ENCODE measurements at places on chromosomes 11 and 22.

GRCh38 chr22:46352691-46353386, 17.3 kb downstream of the TRMU start:
- no peak for DNase-seq

- DNase-seq: no peak
These were observed 1.6 kb upstream of the ACY3 start for GRCh38 chr11:67651976-67652781.

GRCh38 chr11:126426106-126426505, 70.6 kb downstream of the ST3GAL4 start:
- no peak for DNase-seq

- DNase-seq: no peak
These were observed 1.1 kb downstream of the FXYD2 start for GRCh38 chr11:117823294-117823945.

DNA sequence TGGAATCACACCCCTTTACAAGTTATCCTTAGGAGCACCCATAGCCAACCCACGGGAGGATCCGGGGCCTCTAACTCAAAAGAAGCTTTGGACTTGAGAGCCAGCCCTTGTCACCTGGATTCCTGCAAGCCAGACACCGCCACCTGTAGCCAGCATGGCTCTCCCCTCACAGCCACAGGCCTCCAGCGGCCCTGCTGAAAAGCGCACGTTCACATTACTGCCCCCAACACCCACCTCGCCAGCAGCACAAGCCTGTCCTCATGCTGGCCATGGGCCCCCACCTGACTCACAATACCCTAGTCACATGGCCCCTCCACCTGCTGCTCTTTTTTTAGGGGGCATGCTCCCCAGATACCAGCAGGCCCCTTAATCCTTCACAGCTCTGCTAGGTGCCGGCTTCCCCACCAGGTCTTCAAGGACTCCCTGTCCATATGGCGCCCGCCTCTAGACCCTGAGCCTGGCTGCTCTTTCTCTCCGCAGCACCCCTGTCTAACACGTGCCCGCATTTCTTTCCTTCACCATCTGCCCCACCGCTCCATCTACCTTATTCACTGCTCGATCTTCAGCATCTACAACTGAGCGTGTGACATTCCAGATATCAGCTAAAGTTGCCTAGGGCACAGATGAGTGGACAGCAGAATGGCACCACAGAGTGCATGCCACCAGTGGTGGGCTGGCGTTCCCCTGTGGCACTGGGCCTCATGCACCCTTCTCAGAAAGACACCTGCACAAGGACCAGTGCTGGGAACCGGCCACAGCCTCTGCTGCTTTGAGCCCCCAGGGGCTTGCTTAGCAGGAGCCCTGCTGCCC, 6.6 kb downstream of the CARS1 start:
- DNase-seq: no peak

- DNase-seq: no peak
These were observed 1.8 kb upstream of the GDPD4 start for GRCh38 chr11:77303328-77303727.

DNA sequence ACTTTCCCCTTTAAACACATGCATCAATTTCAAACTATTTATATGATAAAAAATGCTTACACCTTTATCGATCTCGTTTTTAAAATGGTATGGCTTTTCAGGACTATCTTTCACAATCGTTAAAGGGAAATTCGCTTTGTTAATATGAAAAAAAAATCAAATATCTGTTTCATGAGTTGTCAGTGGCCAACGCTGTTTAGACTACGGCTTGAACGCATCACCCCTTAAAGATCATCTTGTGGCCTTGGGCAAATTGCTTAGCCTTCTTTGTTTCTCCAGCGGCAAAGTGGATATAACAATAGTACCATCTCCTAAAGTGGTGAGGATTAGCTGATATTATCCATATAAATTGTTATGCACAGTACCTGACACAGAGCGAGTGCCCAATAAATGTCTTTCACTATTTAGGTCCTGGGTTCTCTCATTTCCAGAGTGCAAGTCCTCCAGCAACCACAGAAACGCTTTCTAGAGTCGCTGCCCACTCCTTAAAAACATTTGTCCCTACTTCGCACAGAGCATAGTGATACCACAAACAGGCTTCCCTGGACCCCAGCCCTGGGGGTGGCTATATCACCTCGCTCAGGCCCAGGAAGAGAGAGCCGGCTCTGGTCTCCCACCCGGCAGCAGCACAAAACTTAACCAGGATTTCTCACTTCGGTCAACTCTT, 904 bp downstream of the SLC35F2 start:
- DNase-seq: no peak

DNA sequence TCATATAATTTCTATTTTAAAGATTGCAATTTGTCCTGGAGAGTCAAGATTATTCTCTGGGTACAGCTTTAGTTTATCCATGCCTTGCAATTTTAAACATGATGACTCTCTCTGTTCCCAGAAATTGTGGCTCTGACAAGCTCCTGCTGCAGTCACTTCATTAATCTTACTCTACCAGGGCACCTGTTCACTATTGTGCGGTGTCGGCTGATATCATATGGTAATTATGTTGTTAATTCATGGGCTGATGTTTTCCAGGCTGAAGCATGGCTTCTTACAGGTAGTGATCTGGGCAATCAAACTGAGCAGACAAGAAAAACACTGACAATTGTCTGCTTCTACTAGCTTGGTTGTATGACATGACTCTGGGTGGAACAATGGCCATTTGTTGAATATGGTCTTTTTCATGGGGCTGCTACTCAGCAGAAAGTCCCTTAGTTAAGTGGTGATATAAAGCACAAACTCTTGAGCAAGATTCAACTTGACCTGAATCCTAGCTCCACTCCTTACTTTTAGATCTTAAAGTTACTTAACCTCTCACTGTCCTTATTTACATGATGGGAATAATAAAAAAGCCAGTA, 230.7 kb downstream of the FAT3 start:
- DNase-seq: no peak

- no peak for DNase-seq
These were observed 1714.1 kb downstream of the LRRC4C start for GRCh38 chr11:39745401-39745800.

- DNase-seq: no peak
These were observed 10.2 kb upstream of the WEE1 start for GRCh38 chr11:9563196-9563730.

DNA sequence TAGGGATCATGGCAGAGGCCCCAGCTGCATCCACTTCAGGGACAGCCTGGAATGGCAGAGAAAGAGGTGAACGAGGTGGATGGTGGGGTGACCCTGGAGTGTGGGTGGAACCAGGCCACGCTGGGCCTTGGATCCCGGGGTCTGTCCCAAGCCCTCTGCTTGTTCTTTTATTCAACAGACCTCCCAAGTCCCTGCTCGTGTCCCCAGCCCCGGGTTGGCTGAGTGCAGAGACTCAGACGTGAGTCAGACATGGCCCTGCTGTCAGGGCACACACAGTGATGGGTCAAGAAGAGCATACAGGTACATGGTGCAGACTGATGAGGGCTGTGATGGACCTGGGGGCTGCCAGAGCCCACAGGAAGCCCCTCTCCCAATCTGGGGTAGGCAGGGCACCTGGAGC, 6.6 kb downstream of the ARHGAP8 start:
- no peak for DNase-seq

- no peak for DNase-seq
These were observed 123.6 kb downstream of the ARHGAP42 start for GRCh38 chr11:100810666-100811065.

GRCh38 chr11:119912229-119912628, 183.2 kb upstream of the NECTIN1 start:
- no peak for DNase-seq

GRCh38 chr22:20156611-20157429, 6.0 kb upstream of the CCDC188 start:
- peak; percentile 21 for DNase-seq

DNA sequence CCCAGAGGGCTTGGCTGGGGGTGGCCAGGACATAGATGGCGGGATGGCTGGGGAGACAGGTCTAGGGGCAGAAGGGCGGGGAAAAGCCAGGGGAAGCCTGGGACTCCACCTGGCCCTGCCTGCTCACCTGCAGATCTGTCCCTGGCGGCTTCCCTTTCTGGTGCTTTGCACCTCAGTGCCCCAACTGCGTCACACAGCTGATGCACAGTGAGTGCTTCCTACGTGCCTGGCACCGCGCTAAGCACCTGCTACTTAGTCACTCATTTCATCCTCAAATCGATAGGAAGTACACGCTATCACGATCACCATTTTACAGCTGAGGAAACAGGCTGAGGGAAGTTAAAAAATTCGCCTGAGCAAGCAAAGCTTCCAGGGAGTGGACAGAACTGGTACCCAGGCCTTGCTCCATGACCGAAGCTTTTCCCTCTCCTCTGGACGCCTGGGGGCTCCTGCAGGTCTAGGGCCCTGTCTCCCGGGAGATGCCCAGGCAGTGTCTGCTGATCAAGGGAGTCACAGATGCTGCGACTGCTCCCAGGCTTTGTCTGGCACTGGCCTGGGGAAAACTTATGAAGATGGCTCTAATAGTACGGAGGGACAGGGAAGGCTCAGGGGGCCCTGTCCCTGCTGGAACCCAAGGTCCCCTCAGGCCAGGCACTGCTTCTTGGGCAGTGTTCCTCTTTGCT, 63.0 kb upstream of the TTLL12 start:
- no peak for DNase-seq

DNA sequence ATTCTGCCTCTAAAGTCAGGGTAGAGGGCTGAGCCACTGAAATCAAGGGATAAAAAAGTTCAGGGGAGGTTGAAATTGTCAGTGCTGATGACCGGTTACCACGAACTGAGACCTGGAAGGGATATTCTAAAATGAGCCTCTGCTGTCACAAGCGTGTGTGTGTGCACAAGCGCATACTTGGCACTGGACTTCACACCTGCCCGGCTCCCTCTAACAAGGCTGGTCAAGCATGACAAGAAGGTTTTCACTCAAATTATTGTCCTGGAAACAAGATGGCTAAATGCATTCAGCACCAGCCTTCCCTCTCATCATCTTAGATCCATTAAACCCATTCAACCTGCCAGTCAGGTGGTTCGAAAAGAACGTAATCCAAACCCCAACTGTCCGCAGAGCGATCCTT, 54.8 kb upstream of the CECR2 start:
- no peak for DNase-seq

GRCh38 chr22:23608583-23608982, 23.5 kb downstream of the DRICH1 start:
- DNase-seq: no peak

DNA sequence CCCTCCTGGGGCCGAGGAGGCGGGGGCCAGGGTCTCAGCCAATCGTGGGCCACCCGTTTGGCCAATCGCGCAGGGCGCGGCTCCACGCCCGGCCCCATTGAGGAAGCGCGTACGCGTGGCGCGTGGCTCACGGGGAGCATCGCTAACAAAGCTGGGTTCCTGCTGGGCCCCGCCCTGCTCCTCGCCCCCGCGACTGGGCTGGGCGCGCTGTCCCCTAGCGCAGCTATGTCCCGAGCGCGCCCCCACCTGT, 614 bp upstream of the ASCL2 start:
- DNase-seq: no peak

- DNase-seq: no peak
These were observed 210.7 kb downstream of the DBX1 start for GRCh38 chr11:19949606-19950005.

DNA sequence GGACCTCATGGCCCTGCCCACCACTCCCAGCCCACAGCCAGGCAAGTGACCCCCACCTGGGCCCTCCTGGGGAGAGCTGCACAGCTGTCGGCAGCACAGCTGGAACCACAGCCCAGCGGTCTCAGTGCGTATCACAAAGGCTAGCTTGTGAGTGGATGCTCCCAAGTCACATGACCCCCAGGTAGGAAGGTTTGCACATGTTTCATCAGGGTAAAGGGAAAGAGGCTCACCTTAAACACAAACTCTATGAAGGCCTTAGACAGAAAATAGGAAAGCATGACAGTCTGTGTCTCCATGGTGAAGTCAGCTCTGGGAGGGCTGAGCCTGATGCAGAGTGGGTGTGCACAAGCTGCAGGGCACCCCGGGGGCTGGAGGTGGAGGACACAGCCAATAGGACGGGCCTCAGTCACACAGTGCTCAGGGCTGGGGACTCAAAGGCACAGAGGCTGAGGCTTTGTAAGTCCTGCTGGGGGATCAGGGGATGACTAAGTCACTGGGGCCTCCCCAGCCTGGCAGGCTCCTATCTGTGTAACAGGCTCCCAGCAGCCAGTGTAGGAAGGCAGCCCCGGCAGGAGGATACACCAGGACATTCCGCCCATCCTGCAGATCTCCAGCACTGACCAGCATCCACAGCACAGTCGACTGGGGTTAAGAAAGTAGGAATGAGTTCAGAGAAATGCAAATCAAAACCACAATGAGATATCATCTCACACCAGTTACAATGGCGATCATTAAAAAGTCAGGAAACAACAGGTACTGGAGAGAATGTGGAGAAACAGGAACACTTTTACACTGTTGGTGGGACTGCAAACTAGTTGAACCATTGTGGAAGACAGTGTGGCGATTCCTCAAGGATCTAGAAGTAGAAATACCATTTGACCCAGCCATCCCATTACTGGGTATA, 22.0 kb downstream of the CELSR1 start:
- DNase-seq: no peak

DNA sequence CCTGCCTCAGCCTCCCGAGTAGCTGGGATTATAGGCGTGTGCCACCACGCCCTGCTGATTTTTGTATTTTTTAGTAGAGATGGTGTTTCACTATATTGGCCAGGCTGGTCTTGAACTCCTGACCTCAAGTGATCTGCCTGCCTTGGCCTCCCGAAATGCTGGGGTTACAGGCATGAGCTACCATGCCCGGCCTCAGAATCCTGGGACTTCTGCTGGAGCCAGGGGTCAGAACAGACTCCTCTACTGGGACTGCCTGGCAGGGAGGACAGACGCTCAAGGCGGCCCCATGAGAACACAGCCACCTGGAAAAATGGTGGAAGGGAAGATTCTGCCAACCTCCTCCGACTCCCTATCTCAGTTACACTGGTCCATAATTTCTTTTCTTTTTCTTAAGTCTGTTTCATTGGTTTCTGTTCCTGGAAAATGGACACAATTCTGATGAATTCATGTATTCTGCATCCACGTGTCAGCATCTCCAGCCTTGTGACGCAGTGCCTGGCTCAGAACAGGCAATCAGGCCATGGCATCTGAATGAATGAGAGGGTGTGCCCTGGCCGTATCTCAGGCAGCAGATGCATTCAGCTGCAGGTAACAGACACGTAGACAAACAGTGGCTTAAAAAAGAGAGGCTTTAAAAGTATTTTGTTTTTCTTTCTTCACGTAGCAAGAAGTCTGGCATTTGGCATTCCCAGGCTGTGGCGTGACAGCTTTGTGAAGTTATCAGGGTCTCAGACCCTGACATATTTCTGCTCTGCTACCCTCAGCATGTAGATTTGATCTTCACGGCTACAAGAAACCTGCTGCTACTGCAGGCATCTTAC, 4.8 kb downstream of the SMIM38 start:
- DNase-seq: no peak

- no peak for DNase-seq
These were observed 40.6 kb downstream of the MUC6 start for GRCh38 chr11:995752-996420.

- no peak for DNase-seq
These were observed 526.3 kb upstream of the RAG2 start for GRCh38 chr11:37124384-37124783.

- peak; percentile 18 for DNase-seq
These were observed 237.2 kb downstream of the LRRC4C start for GRCh38 chr11:41222236-41222635.
